ENCODE measurements at places on chromosomes 7 and 10.

- no peak for DNase-seq
These were observed 3.6 kb upstream of the HTR5A start for GRCh38 chr7:155066417-155066950.

DNA sequence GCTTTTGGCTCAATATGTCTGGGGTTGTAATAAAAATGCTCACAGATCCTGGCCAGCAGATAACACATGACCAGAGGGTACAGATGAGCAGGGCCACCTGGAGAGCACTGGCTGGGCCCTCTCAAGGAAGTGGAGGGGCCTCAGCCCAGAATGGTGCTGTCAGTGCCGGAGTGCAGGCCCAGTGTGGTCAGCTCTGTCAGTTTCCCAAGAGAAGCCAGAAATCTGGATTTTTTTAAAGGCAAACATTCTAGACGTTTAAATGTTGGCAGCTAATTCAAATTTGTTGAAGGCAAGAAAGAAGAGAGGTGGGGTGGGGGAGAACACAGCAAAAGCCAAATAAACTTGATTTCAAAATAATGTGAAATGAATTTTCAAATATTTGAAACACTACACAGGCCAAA lies 2.0 kb downstream of the C10orf105 start:
- no peak for DNase-seq

DNA sequence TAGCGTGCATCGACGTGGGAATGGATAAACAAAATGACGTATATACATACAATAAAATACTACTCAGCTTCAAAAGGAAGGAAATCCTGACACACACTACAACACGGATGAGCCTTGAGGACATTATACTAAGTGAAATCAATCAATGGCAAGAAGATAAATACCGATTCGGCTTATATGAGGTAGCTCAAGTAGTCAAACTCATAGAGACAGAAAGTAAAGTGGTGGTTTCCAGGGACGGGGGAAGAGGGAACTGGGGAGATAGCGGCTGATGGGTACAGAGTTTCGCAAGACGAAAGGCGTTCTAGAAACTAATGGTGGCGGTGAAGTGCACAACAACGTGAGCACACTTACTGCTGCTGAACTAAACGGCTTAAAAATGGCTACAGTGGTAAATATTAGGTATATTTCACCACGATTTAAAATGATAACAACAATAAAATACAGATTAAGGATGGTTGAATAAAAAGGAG lies 516.7 kb downstream of the PARD3 start:
- DNase-seq = no peak

DNA sequence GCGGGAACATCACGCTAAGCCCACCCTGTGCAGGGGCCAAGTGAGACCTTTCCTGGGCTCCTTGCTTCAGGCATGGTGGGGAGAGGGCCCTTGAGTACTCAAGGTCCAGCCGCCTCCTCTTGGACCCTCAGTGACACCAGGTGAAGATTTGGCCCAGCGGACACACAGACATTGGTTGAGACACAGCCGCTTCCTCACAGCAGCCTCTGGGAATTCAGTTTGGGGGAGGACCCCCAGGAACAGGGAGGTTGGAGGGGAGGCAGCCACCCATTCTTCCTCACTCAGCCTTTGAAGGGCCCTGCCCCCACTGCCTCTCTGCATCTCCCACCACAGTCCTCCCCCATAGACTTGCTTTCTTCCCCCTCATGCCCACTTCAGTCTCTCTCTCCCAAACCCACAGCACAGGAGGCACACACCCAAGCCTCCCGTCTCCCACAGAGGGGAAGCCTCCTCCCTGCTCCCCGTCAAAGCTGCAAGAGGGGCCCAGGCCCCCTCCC lies 31.9 kb downstream of the ANXA8 start:
- DNase-seq = no peak

DNA sequence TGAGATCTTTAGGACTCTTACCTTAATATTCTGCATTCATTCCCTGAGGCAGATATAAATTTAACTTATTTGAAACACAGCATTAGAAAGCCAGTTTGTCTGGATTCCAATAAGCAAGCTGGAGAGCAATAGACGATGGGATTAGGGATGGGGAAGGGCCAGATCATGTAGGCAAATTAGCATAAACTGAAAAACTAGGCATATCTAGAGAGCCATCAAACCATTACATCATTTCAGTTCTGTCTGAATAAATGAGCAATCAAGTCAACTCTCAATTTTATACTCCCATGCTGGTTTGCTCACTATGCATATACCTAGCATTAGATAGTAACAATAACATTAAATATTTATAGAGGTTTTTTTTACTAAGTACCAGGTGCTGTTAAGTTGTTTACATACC lies 583.6 kb upstream of the LRRN3 start:
- DNase-seq = no peak

DNA sequence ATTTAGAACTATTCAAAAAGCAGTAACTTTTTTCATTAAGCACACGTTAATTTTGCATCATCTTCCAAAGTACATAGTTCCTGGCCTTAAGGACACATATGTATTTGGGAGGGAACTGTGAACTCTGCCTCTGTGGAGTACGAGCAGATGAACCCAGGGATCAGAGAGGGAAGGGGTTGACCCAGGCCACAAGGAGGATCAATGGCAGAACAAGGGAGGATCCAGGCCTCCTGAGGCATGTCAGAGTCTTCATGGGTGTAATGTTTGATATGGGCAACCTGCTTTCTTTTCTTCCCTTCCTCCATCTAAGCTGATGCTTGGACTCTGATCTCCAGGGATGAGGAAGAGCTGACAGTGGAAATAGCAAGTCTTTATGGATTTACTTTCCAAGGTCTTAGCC lies 164.0 kb downstream of the SH2D4B start:
- DNase-seq = no peak

GRCh38 chr7:73770002-73770859 lies at the start of gene CLDN3:
CLDN3 (minus strand) TSS chr7:73770270; CDS start chr7:73770049, 221 bp downstream.
- peak; percentile 88 for DNase-seq

- DNase-seq = no peak
These were observed 112.1 kb downstream of the GALNT11 start for GRCh38 chr7:152137476-152138025.

- DNase-seq = no peak
These were observed 14.2 kb downstream of the FBH1 start for GRCh38 chr10:5904227-5904626.

DNA sequence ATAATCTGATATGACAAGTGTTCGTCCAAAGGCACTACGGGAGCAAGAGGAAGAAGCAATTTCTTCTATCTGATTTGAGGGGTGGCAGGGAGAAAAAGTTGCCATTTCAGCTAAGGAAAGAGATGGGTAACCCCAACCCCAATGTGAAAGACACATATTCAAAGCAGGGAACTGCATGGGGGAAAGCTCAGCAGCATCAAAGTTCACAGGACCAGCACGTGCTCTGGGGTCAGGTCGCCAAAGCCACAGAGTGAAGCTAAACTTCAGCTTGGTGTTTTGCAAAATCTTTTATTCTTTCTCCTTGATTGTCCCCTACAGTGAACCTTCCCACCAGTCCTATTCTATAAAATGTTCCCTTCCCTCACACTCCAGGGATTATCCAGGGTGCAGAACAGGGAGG lies 112.8 kb upstream of the PPP2R2D start:
- DNase-seq = no peak

GRCh38 chr7:105672801-105673200 lies 91.5 kb upstream of the EFCAB10 start:
- no peak for DNase-seq

GRCh38 chr7:103127006-103127405 lies 21.9 kb downstream of the NAPEPLD start:
- DNase-seq = no peak
